ENCODE measurements at places on chromosomes 16 and 17. TPM values are rescaled to one million over a fixed set of nuclear protein-coding genes. Genes with fewer than 3 reads are reported as not detected.

The CCDC144A gene
- total RNA-seq: 4.2 TPM

The OTOP3 gene
- total RNA-seq: not detected

The MAP2K6 gene
- 0.26 TPM for total RNA-seq

The PRSS27 gene
- total RNA-seq: 0.92 TPM

The AOC2 gene
- total RNA-seq: 0.40 TPM

The KRTAP9-8 gene
- not detected for total RNA-seq

All from aortic smooth muscle cell (primary cell).